ENCODE measurements at places on chromosomes 7 and 10. TPM values are rescaled to one million over a fixed set of nuclear protein-coding genes. Genes with fewer than 3 reads are reported as not detected.

The SEMA3C gene
- not detected for total RNA-seq

DNA sequence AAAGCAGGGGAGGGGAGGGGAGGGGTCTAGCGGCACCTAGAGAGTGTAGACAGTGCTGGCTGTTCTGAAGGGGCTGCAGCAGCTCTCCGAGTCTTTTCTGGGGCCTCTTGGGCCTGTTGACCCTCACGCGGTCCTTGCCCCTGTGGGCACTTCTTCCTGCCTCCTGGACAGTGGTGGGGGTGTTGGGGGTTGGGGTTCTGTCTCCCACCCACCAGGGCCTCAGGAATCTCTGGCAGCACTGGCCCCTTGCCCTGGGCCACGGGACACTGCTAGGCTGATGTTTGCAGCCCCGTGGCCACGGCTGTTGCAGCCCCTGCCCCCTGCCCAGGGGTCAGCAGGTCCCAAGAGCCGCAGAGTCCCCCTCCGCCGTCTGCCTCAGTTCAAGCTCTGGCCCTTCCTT, 68.9 kb upstream of the INPP5A start:
- H3K4me3 ChIP-seq, result no peak overlapping the region
- H3K27me3 ChIP-seq, result no peaks in the 10 kb centered on the region
- no peak overlapping the region for H3K27ac ChIP-seq
- DNase-seq, result no peak

- no peaks in the 10 kb centered on the region for H3K4me1 ChIP-seq
- H3K4me3 ChIP-seq, result no peak overlapping the region
- no peak overlapping the region for H3K27ac ChIP-seq
- H3K36me3 ChIP-seq, result no peaks in the 10 kb centered on the region
- H3K27me3 ChIP-seq, result no peaks in the 10 kb centered on the region
These were observed 187.1 kb downstream of the KIF20B start for GRCh38 chr10:89888321-89889070.

- no peaks in the 10 kb centered on the region for H3K36me3 ChIP-seq
- no peak overlapping the region for H3K4me3 ChIP-seq
- no peak overlapping the region for H3K27ac ChIP-seq
- no peaks in the 10 kb centered on the region for H3K27me3 ChIP-seq
- H3K4me1 ChIP-seq, result peaks cover 24% of the 10 kb centered on the region
These were observed 11.0 kb downstream of the CYREN start for GRCh38 chr7:135159359-135160085.

DNA sequence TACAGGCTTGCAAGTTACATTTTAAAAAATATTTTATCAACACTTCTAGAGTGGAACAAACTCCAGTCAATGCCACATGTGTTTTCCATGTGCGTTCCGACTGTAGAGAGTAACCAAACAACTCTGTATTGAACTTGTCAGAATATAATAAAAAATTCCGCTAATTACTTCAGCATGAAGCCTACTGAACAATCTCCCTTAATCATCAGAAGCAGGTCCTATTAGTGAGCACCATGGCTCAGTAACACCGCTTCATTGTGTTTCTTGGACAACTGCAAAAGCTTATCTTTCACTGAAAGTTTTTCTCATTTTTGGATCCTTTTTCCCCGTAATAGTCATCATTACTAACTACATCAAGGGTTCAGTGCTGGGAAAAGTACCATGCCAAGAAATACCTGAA, 117.0 kb downstream of the MKX start:
- no peaks in the 10 kb centered on the region for H3K4me1 ChIP-seq
- no peak overlapping the region for H3K4me3 ChIP-seq
- no peaks in the 10 kb centered on the region for H3K27me3 ChIP-seq
- no peak overlapping the region for H3K27ac ChIP-seq
- no peak for DNase-seq

DNA sequence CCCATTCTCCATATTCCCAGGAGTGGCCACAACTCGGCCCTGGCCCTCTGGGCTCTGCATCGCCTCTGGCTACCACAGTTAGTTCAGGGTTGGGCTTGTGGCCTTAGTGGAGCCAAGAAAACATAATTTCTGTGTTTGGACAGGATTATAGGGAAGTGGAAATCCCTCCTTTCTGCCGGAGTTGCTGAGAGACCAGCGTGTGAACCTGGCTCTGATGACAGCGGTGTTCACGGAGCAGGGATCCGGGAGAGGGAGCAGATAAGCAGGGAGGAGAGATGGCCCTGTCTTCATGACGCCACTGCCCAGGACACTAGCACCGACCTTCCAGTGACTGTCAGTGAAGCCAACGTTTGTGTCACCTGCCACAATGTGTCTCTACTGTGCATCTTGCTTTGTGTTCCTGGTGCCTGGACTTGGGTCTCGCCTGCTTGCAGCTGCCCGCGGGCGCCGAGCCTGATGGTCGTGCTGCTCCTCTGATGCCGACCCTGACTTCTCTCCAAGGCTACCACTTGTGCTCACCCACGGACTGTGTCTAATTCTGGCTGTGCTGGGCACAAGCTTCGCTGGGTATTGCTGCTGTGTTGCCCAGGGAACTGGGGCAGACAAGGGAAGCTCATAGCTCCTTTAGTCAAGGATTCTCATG, 67.0 kb upstream of the VIPR2 start:
- no peaks in the 10 kb centered on the region for H3K36me3 ChIP-seq
- no peak for DNase-seq
- no peak overlapping the region for H3K4me3 ChIP-seq
